ENCODE measurements at places on chromosomes 1 and 21.

DNA sequence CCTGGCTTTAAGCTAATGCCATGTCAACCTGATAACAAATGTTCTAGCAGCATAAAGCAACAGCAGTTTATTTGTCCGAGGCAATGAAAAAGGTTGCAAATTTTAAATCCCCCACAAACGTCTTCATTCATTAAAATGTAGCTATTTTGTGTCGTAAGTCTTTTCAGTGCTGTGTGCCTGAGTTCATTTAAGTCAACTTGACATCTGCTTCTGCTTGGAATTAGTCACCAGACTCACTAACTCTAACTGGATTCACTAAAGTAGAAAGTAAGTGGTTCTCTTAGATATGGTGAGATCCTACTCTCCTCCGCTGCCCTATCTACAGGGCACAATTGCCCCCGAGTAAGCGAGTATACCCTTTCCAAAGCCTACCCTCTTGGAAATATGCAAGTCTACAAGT is 118.4 kb upstream of the CHRM3 start:
- no peak for DNase-seq

DNA sequence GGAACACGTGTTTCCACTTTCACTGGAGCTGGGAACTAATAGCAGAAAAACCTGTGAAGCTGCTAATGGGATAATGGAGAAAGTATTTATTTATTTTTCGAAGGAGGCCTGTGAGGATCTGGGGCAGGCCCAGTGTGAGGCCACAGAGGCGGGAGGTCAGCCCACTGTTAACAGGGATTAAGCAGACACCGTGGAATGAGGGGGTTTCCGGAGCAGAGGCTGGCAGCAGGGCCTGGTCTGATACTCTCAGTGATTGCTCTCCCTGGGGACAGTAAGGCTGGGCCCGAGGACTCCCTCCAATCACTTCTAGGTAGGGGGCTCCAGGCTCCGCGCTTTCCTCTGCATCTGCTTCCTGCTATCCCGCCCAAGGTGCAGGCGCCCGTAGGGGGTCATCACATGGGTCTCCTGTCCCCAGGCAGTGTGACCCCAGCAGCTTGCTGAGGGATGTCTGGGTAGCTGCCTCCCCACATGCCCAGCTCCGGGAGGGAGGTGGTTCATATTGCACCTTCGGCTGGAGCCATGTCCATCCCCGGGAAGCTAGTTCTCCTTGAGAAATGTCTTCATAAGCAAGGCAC is 28.8 kb upstream of the CDCA8 start:
- no peak for DNase-seq

GRCh38 chr1:248849637-248850036 is 9.2 kb downstream of the ZNF692 start:
- DNase-seq = no peak

DNA sequence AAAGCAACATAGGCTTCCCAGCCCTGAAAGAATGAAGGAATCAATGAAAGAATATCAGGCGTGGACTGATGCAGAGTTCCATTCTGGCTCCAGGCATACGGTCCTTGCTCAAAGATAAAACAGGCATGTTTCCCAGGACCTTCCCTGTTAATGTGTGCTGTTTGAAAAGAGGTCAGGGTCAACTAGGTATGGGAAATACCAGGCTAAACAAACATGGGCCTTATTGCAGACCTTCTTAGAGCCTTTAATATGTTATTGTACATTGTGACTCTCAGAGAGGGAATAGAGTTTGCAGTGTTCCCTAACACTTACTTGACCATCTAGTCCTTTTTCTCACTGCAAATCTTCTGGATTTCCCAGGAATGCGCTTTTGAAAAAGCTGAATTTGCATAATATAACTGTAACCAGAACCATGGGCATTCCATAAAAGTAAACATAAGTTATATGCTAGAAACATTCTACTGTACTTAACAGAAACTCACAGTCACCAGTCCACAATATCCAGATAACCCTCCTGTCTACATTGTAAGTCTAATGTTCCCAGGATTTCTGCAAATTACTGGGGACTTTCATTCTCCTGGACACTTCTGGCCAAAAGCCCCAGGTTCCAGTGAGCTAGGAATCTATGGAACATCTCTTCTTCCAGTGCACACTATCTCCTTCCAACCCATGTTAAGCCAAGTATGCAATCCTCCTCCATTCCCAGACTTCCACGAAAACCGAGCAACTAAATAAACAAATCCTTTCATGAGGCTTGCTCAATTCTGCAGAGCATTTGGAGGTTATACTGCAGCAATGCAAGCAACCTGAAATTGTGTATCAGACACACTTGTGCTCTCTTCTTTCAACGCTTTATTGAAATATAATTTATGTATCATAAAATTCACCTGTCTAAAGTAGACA is 486.6 kb downstream of the SETD4 start:
- no peak for DNase-seq

- DNase-seq = no peak
Observed at GRCh38 chr1:184910691-184911091, 63.6 kb downstream of the NIBAN1 start.

DNA sequence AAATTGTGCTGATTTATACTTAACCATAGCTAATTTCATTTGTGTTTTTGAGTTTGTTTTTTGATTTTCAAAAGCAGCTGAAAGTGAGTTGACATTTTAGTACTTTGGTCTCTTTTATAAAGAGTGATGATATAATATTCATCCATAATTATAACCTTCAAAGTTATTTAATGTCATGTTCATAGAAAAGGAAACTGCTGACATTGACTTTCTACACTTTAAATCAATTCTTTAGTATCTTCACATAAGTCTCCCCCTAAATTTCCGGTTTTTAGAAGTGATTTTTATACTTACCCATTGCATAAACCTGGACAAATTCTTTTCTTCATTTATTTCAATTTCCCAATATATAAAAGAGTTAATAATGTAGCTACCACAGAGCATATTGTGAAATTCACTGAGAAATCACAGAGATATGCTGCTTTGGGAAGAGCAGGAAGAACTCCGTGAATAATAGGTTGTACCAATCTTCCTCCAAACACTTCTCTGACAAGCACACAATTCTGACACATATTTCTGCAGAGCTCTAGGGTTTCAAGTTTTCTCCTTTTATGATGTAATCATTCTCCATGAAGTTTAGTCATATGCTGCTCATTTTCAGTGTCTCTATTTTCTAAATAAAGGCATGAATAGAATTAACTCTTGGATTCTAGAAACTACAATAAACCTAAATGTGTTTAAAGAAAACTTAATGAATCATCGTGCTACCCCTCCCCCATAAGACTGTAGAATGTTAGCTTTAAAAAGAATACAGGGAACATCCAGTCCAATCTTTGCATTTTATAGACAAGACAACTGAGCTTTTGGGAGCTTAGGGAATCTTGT is 25.6 kb upstream of the CDC42BPA start:
- DNase-seq = no peak

GRCh38 chr1:175641633-175642032 is 101.8 kb downstream of the TNR start:
- DNase-seq = no peak

- no peak for DNase-seq
Observed at GRCh38 chr21:28975397-28975796, 17.3 kb downstream of the LTN1 start.

GRCh38 chr1:2250721-2251281 is 22.7 kb downstream of the SKI start:
- no peak for DNase-seq

Measured in iPS DF 19.7 (cell line).